ENCODE measurements at places on chromosomes 3 and 15.
A peak's percentile ranks its signal among the peaks of the same experiment; 100 is the strongest.

DNA sequence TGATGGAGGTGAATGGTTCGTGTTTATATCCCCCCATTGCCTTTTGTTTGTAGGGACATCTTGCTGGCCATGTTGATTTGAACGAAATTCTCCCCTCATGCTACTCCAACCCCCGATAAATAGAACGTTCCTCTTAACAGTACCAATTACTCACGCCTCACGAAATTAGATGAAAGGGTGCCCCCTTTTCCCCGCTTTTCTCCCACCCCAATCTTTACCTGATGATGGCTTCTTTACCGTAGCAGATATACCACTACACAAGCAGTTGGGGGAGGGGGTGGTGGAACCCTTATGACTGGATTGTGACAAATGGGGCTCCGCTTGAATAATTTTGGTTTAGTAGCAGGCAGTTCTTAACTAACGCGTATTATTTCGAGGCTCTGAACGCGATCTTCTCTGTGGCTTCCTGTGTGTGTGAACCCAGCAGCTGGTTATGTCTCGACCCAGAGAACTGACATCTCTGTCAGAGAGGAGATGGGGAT lies 1.1 kb downstream of the PIAS1 start:
- DNase-seq, result peak; percentile 61

GRCh38 chr3:54146506-54147239 lies 24.3 kb downstream of the CACNA2D3 start:
- DNase-seq, result peak; percentile 76

- no peak for DNase-seq
Measured at GRCh38 chr3:46845860-46846623, 17.2 kb downstream of the MYL3 start.

DNA sequence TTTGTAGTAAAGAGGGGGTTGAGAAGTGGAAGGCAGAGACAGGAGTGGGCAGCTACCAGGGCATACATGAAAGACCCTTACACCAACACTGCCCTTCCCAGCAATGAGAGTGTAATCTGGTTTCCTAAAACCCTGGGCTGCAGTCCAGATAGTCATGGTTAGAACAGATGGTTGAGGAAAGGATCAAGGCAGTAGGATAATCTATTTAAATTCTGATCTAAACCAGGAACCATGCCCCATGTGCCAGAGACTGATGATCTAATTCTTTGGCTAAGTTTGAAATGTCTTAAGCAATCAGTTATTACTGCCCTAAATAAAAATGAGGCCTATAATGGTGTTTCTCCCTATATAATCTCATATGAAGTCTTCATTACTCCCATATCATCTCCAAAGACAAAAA lies 59.6 kb downstream of the PRTG start:
- DNase-seq, result no peak

GRCh38 chr3:76991165-76991564 lies 48.7 kb upstream of the ROBO2 start:
- no peak for DNase-seq

DNA sequence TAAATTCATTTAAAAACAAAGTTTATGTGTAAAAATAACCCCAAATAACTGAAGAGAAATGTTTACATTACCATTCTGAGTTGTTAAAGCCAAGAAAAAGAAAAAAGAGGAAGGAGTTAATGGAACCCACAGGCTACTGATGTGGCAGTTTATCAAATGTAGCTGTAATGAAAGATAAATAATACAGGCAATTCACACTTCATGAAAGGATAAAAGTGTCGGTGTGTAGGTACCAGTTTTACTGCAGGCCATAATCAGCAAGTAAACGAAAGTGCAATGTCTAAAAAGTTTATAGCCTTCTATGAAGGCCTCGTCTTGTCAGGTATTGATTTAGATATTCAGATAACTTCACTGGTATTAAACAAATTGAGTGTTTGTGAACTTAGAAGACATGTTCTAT lies 164.6 kb downstream of the DPH6 start:
- DNase-seq, result no peak

- peak; percentile 43 for DNase-seq
Measured at GRCh38 chr15:40754574-40754882, 526 bp downstream of the RMDN3 start.

DNA sequence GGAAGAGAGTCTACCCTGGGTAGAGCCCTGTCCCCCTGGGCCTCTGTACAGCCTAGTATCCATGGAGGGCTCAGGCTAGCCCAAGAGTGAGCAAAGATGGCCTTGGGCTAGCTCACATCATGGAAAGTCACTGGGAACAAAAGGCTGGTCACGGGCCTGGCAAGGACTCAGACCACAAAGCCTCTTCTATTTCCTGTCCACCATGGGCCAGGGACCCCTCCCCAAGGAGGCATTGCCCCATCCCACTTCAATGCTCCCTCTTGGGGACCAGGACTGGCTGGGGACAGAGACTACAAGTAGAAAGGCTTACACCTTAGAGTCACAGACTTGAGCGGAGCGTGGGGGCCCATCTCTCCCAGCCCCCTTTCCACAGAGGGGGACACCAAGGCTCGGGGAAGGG lies 16.9 kb downstream of the DUSP7 start:
- DNase-seq, result no peak

GRCh38 chr3:178083906-178084866 lies 452.1 kb upstream of the KCNMB2 start:
- DNase-seq, result no peak

DNA sequence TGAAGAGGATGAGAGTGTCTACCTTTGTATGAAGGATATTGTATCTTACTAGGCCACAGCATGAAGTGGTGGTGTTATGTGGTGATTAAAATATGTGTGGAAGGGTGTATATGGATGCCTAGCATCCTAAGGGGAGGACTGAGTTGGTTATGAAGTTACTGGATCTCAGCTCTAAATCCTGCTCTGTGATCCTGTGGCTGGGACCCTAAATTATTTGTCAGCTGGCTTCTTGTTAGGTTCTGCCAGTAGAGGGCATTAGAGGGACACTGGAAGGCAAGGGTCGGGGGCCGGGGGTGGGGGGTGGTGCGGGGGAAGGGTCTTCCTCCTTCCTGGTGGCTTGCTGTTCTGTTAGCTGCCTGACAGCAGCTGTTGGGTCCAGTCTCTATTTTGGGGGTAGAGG lies 34.9 kb downstream of the MORF4L1 start:
- DNase-seq, result peak; percentile 53

- no peak for DNase-seq
Measured at GRCh38 chr15:100350434-100351226, 8.9 kb upstream of the ADAMTS17 start.

DNA sequence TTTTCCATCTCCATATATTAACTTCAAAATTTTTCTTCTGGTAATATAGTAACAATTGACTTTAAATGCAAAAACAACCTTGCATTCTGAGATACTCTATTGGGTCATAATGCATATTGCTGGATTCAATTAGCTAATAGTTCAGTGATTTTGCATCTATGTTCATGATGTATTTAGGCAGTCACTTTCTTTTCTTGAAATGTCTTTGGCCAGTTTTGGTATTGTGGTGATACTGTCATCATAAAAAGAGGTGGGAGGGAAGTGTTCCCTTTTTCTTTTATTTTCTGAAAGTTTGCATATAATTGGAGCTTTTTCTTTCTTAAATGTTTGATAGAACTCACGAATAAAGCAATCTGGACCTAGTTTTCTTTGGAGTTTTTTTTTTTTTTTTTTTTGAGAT lies 67.4 kb upstream of the ZNF148 start:
- no peak for DNase-seq

DNA sequence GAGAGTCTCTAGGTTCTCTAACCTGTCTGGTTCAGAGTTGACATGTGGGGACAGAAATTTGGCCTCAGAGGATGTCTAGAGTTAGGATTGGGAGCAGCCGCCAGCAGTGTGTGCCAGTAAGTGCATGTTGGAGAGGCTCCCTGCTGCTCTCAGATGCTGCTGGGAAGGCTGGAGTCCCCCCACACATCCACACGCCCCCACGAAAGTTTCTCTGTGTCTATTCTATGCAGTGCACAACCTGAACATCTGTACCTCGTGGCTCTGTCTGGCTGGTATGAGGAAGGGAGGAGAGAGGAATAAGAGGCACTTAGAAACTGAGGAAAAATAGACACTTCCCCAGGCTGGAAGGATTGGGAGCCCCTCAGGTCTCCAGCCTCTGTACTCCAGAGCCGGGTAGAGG lies 131.8 kb downstream of the RAB11A start:
- DNase-seq, result no peak

DNA sequence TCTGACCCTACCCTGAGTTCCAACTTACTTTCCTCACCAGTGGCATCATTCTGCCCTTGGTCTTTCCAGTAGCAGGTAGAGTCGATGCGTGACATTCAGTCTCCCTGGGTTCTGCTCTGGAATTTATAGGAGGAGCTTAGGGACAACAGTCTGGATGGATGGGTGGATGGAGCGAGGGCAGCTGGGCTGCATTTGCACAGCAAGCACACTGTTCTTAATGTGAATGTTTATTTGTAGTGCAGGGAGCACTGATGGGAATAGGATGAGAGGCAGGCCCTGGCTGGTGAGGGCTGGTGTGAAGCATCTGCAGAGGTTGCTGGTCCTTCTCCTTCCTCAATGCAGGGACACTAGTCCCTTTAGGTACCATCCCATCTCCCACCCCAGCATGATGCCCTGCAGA lies 176.2 kb downstream of the EPHB1 start:
- no peak for DNase-seq

DNA sequence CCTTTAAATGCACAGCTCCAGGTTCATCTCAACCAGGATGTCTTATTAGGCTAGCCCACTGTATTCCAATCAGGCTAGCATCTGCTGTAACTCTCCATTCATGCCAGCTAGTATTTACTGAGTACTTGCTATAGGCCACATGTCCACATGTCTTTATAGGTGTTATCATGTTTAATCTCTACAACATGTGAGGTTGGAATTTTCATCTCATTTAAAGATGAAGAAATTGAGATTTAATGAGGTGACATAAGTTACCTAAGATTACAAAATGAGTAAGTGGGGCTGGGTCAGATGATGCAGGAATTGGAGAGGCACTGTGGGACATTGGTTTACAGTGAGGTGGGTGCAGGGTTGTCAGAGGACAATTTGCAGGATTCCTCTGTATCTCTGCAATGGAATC lies 2.9 kb downstream of the IFT122 start:
- DNase-seq, result no peak
